ENCODE measurements at places on chromosomes 12 and 14.

- no peak for DNase-seq
These were observed 377.1 kb upstream of the RGS6 start for GRCh38 chr14:71554959-71555612.

DNA sequence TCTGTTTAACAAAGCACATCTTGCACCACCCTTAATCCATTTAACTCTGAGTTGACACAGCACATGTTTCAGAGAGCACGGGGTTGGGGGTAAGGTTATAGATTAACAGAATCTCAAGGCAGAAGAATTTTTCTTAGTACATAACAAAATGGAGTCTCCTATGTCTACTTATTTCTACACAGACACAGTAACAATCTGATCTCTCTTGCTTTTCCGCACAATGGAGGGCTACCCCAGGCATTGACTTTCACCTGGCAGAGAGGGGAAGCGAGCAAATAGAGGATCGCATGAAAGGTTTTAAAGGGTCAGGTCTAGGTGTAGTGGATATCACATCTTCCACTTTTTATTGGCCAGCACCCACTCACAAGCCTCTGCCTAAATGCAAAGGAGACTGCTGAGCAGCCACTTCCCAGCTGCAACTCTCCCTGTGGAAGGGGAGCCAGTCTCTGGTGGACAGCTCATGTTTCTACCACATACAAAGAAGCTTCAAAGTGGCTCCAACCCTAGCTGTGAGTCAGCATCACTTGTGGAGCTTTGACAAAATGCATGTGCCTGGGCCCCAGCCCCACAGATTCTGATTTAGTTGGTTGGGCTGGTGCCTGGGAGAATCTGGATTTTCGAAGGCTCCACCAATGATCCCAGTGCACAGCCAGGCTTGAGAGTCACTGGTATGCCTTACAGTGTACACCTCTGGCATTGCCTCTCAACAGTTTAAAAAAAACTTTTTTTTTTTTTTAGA lies 7.2 kb upstream of the FNTB start:
- DNase-seq: no peak

GRCh38 chr12:48061938-48062719 lies 43.8 kb downstream of the SENP1 start:
- DNase-seq: peak; percentile 62

GRCh38 chr12:109885616-109886015 lies 5.3 kb upstream of the GLTP start:
- no peak for DNase-seq

GRCh38 chr12:49873361-49873934 lies 30.3 kb downstream of the FAIM2 start:
- no peak for DNase-seq

DNA sequence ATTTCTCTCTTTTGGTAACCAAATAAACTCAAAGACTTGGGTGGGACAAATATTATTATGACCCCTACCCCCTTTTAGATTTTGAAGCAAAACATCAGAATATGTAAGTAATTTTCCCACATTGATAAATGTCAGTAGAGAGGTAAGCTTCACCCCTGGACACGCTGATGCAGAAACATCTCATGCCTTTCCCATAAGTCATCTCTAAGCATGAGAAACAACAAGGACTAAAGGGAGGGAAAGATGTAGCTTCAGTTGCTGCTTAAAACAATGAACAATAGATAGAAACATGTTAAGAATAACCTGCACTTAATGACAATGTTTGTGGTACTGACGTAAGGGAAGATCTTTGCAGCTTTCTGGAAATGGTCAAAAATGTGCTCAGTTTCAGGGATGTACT lies 56.3 kb upstream of the SLC8A3 start:
- no peak for DNase-seq

DNA sequence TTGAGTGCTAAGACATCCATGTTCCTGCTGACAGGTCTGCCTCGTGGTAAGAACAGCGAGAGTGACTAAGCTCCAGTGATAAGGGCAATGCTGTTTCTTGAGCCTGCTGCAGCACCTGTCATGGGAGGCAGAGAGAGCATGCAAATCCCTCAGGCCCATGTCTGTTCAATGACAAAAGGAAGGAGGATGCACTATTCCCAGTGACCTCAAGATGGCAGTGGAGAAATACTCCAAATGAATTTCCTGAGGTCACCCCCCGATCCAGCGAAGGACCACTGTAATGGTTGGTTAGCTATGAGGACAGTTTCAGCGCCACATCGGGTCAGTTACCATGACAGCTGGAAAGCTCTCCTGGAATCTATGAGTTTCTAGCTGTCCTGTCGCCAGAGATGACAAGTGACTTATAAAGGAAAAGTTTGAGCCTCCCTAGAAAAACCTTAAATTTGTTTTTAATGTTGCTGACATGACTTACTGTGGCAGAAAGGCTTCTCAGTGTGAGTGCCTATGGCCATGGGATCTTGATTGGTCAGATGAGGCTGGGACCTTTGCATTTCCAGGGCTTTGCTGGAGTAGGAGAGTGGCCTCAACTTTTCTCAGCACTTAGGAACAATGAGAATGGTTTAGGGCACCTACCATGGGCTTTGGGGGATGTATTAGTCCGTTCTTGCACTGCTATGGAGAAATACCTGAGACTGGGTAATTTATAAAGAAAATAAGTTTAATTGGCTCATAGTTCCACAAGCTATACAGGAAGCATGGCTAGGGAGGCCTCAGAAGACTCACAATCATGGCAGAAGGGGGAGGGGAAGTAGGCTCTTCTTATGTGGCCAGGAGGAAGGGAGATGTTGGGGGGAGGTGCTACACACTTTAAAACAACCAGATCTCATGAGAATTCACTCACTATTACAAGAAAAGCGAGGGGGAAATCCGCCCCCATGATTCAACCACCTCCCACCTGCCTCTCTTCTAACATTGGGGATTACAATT lies 88.0 kb upstream of the TMEM260 start:
- DNase-seq: peak; percentile 70

DNA sequence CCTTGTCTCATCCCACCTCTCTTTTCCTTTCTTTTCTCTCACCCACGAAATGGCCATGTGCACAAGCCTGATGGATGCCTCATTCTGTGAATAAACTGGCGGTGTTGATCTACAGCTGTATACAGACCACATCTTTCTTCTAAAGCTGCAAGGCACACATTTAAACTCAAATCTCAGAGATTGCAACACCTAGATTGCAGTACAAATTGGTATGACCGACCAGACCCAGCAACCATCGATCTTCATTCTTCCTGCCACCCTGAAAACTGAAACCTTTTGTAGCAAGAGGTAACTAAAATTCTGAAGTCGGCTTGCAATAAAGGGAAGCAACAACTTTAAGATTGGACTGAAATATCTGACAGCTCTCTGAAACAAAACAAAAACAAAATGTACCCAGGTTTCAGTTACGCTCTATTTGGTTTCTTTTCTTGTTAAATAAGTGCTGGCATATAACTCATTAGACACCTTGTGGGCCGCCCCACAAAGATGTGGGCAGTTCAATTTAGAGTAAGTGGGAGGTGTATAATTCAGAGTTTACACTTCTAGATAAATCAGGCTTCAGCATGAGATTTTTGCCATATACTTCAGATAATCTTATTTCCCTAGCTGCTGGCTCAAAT lies 390.0 kb upstream of the NOVA1 start:
- no peak for DNase-seq

DNA sequence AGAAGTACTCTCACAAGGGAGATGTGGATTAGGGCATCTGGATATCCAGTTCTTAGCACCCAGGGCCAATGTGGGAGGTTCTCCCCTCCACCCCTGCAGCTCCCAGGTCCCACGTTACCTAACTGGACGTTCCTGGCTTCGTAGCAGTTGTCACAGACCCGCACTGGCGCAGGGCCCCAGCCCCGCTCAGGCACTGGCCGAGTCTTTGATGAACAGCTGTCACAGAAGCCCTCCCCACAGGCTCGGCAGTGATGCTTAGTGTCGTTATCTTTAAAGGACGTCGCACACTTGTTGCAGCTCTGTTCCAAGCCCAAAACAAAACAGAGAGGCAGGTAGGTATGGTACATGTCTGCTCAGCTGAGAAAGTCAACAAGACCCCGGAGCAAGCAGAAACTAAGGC lies 48.4 kb downstream of the DCAF4 start:
- DNase-seq: no peak

- DNase-seq: no peak
These were observed 55.4 kb downstream of the SAMD4A start for GRCh38 chr14:54622192-54622958.

GRCh38 chr14:101234999-101235334 lies 326.3 kb upstream of the DIO3 start:
- DNase-seq: no peak

DNA sequence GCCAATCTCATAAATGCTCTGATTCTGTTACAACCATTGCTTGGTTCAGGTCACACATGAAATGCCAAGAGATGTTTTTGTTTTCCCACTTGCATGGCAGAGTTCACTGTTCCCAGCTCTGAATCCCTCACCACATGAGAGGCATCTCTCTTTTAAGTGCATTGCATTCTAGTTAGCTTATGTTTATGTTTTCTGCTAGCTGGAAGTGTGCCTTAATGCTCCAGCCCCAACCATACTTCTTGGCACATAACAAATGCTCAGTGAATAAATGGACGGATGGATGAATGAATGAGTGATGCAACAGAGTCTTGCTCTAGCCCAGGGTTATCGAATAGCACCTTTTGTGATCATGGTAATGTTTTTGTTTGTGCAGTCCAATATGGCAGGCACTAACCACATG lies 197.3 kb downstream of the PPM1H start:
- DNase-seq: no peak

DNA sequence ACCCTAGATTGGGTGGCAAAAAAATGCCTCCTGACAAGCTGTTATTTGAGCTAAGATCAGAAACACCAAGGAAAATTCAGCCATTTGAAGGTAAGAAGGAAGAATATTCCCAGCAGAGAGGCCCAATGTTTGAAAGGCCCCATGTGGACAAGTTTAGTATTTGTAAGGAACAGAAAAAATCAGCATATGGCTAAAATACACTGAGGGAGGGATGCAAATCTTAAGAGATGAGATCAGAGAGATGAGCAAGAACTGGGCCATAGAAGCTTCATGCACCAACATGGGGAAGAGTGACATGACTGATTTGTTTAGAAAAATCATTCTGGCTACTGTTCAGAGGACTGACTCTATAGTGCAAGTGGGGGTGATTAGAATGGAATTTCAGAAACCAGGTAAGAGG lies 496.8 kb upstream of the SOX5 start:
- no peak for DNase-seq

DNA sequence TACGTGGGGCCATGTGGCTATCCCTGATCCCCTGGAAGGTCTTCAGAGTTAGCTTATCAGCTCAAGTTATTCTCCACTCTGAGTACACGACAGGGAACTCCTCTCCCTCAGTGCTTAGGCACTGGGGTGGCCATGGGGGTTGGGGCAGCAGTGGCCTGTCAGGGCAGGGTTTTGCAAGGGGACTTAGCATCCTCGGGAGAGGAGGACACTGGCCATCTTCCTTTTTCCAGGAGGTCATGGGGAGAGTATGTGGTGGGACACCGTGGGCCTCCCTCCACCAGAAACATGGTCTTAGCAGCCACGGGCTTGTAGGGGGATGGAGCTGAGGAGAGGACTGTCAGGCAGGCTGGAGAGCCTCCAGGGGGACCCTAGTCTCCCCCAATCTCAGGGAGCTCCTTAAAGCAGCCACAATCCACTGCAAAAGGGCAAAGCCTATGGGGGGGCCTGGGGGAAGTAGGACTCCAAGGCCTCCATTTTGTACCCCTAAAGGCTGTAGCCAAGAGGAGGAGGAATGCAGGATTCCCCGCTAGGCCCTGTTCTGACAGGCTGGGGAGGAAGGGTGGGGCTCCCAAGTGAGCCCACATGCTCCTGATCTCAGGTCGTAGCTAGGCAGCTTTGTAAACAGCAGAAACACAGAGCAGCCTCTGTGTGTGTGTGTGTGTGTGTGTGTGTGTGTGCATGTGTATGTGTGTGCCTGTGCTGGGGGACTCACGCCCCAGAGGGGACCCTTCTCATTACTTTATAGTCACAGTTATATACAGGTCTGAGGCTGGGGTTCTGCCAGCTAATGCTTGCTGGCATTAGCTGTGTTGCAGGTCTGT lies 36.6 kb downstream of the KRT80 start:
- no peak for DNase-seq

GRCh38 chr12:67966560-67966959 lies 22.7 kb upstream of the IFNG-AS1 start:
- DNase-seq: no peak

- DNase-seq: no peak
These were observed 98.9 kb downstream of the HMGA2 start for GRCh38 chr12:65923228-65923627.

DNA sequence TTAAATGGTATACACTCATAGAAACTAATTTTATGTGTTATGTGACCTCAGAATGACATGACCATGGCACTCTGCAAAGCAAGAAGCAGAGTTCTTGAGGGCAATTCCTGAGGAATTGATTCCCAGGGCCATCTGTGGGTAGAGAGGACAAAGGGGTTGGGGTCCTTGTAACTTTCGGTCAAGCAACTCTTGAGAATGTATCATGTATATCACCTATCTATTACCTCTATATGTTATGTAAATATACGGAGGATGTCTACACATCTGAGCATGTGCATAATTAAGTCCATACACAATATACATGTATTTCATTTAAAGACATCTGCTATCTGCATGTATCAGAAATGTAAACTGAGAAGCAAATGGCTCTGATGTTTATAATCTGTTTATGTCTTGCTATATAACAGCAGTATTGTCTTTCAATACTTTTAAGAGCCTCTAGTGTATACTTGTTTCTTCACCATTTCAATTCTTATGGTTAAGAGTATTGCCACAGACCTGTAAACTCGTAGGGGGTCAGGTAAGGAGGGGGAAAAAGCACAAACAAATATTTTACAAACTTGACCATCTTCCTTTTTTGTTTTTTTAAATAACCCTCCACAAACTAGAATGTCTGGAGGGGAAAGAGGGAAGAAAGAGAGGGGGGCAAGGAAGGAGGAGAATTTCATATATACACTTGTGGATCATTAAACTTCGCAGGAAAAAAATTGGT lies 4.5 kb downstream of the FOXA1 start:
- no peak for DNase-seq

GRCh38 chr12:89225808-89226411 lies 126.4 kb downstream of the DUSP6 start:
- DNase-seq: peak; percentile 70

DNA sequence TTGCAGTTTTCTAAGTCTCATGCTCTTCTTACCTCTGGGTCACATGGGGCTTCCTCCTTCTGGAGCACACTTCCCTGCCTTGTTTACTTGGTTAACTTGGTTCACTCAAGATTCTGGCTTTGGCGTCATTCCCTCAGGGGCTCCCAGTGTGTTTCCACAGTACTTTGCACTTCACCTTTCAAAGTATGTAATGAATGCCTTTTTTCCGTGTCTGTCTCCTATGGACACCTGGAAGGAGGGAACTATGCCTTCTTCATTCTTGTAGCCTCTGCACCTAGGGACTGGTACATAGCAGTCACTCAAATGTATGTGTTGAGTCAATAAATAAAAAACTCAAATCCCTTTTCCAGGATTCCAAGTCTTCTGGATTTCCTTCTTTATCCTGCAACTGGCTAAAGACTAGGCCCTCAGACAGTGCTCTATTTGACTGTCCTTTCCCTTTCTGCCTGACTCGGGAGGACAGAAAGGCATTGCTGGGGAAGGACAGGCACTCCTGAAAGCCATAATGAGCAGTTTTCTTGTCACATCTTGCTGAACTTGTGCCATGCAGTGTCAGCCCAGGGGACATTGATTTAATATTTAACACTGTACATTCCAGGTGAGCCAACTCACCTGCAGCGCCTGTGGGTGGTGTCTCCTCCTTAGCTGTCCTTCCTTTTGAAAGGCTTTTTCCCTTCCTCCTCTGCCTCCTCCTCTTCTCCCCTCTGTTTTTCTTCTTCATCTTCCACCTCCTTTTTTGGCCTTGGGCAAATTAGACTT lies 12.8 kb downstream of the MYRFL start:
- no peak for DNase-seq

GRCh38 chr14:32382704-32383103 lies 53.6 kb downstream of the AKAP6 start:
- no peak for DNase-seq

GRCh38 chr12:6606331-6607131 lies 648 bp downstream of the CHD4 start:
- peak; percentile 71 for DNase-seq
